Activated CD4-positive, alpha-beta T cell treated with anti-CD3 and anti-CD28 coated beads, Interleukin-2, Interleukin-4, amounts not matched to agents 100 ng/mL and 50 ng/mL, durations not matched to agents 16 hours and 8 hours (primary cell): ENCODE measurements at places on chromosomes 1 and 21.

- no peak for DNase-seq
Observed at GRCh38 chr1:36161641-36162531, 5.9 kb downstream of the MAP7D1 start.

GRCh38 chr1:66998972-66999371, 55.0 kb downstream of the SLC35D1 start:
- peak; percentile 6 for DNase-seq

DNA sequence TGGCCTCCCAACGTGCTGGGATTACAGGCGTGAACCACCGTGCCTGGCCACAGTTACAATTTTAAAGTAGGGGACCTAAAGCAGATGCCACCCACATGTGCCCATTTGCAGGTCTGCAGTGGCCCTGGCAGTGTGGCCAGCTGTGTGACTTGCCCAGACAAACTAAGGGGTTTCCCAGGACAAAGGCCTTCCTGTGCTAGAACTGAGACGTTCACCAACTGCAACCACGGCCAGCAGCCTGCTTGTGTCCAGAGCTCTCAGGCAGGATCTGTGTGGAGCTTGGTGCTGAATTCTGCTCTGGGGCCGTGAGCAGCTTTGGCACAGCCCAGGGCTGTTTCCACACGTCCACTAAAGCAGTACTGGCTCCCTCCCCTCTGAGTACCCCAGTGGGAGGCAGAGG, 10.6 kb upstream of the PTTG1IP start:
- no peak for DNase-seq

DNA sequence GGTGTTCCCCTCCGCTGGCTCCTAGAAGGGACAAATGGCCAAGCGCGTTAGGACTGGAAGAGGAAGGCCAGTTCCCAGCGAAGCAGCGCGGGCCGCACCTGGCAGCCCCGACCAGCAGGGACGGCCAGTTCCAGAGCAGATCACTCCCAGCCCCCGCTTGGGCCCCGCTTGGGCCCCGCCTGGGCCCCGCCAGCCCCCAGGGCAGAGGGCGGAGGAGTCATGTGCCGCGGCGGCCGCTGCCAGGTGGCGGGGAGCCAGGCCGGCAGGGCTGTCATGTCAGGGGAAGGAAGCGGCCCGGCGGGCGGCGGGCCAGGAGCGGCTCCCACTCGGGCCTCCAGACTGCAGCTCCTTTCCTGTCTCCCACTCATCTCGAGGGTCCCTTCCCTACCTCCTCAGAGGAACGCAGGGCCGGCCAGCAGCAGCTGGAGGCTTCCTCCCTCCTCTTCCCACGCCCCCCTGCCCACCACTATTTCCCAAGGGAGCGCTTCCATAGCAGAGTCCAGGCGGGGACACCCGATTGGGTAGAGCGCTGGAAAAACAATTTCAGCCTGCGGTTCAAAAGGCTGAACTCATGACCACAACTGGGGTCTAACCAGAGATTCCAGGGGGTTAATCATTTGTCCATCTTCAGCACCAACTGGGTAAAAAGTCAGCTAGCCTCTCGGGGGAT, 16.5 kb downstream of the ZNF697 start:
- no peak for DNase-seq

- no peak for DNase-seq
Observed at GRCh38 chr1:63861052-63861691, 87.4 kb downstream of the ROR1 start.

DNA sequence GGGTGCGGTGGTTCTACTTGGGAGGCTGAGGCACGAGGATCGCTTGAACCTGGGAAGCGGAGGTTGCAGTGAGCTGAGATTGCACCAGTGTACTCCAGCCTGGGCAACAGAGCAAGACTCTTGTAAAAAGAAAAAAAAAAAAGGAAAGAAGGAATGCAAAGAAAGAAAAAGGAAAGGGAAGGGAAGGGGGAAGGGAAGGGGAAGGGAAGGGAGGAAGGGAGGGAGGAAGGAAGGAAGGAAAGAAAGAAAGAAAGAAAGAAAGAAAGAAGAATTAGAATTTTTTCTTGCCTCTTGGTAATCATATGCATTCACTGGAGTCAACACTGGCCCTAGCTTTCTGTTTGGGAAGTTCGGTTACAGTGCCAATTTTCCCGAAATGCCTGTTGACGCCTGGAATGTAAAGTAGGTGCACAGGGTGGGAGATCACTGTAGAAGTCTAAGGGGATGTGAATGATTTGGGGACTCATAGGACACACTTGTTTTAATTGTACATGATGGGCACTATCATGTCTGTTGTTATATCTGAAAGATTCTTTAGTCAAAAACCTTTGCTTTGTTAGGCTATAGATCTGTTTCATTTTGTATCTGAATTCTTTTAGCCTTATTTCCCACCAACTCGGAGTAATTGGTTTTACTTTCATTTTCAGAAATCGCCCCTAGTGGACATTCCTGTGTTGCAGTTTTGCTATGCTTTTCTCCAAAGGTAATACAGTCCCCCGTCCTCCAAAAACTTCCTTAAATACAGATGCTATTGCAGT, 59.8 kb upstream of the MORC3 start:
- peak; percentile 63 for DNase-seq

GRCh38 chr1:51515312-51515960, 3.6 kb downstream of the EPS15 start:
- no peak for DNase-seq

DNA sequence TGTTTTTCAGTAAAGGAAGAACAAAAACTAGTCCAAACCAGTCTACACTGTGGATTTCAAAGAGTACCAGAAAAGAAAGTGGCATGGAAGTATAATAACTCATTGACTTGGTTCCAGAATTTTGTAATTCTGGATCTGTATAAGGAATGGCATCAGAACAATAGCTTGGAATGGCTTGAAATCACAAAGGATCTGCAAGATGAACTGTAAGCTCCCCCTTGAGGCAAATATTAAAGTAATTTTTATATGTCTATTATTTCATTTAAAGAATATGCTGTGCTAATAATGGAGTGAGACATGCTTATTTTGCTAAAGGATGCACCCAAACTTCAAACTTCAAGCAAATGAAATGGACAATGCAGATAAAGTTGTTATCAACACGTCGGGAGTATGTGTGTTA, 21.3 kb downstream of the CHODL start:
- no peak for DNase-seq

GRCh38 chr1:17780916-17781315, 25.8 kb downstream of the ACTL8 start:
- no peak for DNase-seq

GRCh38 chr1:47558601-47559593, 121.1 kb downstream of the FOXD2 start:
- no peak for DNase-seq

DNA sequence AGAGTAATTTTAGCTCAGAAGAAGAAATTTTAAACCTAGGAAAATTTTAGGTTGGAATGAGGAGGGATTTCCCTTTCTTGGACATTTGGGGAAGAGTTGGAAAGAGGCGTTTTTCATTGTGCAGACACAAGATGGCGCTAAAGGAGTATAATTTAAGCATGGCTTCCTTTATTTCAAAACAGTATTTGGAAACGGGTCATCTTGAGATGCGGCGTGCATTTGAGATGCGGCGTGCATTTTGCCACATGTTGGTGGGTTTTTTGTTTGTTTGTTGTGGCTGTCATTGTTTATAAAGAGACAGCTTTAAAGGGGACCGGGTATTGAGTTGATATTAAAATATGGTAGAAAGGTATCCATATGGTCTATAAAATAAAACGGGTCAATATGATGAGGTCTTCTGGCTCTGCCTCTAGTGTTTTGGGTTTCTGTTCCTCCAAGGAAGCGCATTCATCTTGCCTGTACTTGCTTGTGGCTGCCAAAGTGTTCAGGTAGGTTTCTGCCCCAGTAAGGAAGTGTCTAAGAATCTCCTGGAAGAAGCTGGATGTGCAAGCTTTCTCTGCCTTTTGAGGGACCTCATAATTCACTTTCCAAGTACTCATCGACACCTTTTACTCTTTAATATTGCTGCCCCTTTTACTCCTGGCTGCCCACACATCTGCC, 210.3 kb downstream of the SLC35F3 start:
- DNase-seq, result peak; percentile 46

DNA sequence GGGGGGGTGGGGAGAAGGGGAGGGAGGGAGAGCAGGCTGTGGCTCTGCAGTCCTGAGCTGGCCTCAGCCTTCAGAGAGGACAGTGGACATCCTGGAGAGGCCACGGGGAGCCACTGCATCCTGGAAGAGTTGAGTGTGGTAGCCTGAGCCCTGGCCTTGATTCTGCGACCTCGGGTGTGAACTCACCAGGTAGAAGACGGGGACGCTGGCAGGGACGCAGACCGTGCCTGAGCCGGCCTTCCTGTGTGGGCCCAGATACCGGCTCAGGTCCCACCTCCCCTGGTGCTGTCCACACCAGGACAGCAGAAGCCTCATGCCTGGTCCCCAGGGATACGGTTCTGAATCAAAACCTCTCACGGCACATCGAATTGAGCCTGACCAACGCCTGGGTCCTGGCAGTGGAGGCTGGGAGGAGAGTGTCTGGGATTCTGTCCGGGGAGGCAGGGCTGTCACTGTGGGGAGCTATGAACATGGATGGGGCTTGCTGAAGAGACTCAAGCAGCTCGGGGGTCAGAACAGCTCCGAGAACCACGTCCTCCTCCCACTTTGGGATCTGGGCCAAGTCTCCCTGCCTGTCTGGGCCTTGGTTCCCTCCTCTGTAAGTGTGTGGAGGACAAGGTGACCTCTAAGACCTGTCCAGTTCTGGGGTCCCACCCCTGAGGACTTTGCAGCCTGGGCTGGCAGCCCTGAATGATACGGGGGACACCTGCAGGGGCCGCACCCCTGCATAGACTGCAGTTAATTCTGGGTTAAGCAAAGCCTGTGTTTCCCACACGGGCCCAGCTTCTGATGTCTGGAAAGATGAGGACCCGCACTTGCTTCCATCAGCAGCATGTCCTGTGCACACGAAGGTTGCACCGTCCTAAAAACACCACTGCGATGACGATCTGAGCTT, 30.4 kb downstream of the RRP1 start:
- DNase-seq, result no peak

GRCh38 chr1:191558379-191558778, 599.9 kb upstream of the RGS18 start:
- no peak for DNase-seq

DNA sequence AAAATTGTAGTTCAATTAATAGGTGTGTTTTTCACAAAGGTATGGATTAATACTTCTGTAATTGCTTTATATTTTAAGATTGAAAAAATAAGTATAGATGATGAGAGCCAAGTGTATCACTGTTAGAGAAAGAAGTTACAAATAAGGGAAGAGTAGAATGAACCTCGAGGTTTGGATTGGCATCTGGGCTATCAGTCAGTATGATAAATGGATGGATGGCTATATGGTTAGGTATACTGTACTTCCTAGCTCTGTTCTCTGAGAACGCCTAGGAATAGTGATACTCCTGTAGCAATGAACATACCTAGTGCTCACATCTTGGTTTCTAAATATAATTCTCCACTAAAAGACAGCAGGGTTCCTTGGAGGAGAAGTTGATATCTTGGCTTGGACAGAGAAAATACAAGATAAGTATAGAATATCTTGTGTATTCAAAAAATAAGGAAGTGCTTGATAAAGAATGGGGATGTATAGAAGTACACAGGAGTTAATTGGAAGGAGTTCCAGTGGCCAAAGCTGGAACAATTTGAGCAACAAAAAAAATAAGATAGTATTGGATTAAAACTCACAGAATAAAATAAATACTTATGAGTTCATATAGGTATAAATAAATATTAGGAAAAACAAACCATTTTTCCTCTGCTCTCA, 12.4 kb downstream of the IPO9 start:
- DNase-seq, result no peak

- DNase-seq, result no peak
Observed at GRCh38 chr1:234697015-234697414, 87.0 kb upstream of the IRF2BP2 start.

DNA sequence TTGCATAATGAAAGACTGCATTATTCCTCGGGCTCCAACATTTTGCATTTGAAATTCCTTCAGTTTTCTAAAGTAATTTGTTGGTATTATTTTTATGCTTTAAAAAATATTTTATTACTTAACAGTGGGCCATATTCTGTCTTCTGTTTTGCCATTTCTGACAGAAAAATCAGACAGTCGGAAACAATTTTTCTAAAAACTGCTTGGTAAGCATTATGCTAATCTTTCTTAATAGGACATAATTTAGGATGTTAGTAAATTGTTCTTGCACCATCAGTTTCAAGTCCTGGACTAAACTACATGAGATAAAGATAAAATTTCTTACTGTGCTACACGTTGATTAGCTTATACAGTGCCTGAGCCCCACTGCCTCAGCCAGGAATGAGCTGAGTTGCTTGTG, 11.2 kb downstream of the RGL1 start:
- no peak for DNase-seq

GRCh38 chr1:212612041-212612961, 3.7 kb downstream of the ATF3 start:
- DNase-seq, result no peak

DNA sequence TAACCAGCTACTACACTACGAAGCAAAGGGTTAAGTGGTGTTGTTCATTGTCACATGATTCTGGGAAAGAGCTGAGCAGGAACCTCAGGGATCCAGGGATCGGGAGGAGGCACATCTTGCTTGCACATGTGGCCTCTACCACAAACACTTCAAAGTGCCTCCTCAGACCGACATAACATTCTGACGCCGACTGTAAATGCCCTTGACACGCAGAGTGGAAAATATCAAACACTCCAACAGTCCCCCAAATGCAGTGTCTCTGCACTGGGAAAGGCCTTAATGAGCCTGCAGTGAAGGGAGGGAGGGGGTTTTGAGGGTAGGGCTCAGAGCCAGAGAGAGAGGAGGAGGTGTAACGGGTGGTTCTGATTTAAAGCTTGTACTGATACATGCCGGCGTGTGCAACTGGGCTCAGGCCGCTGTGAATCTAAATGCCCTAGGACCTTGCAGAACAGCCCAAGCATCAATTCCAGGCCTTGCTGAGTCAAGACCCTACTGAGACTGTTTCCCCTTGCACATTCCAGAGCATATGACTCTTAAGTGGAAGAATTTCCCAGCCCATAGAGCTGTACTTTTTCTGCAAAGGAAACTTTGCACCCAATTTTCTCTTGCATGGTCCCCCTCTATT, 163.7 kb downstream of the NTMT2 start:
- no peak for DNase-seq

GRCh38 chr1:14310476-14310875, 288.0 kb upstream of the KAZN start:
- no peak for DNase-seq

GRCh38 chr21:36135391-36136102, 668 bp downstream of the CBR3 start:
- DNase-seq, result peak; percentile 68

DNA sequence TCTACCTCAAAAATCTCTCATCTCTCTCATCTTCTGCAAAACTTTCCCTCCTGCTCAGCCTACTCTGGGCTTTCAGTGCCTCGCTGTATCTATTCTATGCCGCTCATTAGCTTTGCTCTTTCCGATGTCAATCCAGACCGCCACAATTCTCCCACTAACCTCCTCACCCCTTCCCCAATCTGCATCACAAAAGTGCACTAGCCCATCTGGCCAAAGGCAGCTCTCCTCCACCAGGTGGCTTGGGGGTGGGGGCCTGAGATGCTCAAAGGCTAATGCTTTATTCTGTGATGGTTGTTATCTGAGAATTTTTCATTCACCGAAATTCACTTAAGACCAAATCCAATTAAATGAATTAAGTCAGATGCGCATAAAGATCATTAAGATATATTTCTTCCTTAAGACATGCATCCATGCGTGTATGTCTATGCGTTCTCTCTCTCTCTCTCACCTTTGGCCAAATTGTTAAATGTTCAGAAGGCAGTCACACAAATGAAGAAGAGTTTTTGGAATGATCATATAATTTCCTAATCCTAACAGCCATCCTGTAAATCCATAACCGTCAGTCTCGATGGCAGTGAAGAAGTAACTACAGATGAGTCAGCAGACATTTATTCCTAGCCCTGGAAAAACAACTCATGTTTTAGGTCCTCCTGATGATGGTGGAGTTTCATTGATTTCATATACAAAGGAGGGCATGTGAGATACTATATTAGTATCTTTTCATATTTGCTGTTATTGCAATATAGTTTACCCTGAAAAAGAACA, 111.3 kb downstream of the C1orf21 start:
- DNase-seq, result no peak
